ENCODE measurements at places on chromosomes 5 and 9. TPM values are rescaled to one million over a fixed set of nuclear protein-coding genes. Genes with fewer than 3 reads are reported as not detected.

ST8SIA4 gene
- 0.87 TPM for polyA plus RNA-seq

ARHGEF39 gene
- 0.30 TPM for polyA plus RNA-seq

IL3 gene
- not detected for polyA plus RNA-seq

GADD45G gene
- 37.3 TPM for polyA plus RNA-seq

TMEM203 gene
- 49.8 TPM for polyA plus RNA-seq

PNPLA7 gene
- 0.78 TPM for polyA plus RNA-seq

MEIKIN gene
- 0.07 TPM for polyA plus RNA-seq

DNA sequence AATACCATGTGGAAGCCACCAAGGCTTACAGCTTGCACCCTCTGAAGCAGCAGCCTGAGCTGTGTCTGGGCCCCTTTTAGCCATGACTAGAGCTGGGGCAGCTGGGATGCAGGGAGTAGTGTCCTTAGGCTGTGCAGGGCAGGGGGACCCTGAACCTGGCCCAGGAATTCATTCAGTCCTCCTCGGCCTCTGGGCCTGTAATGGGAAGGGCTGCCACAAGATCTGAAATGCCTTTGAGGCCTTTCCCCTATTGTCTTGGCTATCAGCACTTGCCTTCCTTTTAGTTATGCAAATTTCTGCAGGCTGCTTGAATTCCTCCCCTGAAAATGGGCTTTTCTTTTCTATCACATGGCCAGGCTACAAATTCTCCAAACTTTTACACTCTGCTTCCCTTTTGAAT is 9.0 kb downstream of the GPR150 start:
- no peaks in the 10 kb centered on the region for H3K36me3 ChIP-seq
- no peak overlapping the region for H3K27ac ChIP-seq
- no peaks in the 10 kb centered on the region for H3K4me1 ChIP-seq
- no peak overlapping the region for H3K4me3 ChIP-seq

DNA sequence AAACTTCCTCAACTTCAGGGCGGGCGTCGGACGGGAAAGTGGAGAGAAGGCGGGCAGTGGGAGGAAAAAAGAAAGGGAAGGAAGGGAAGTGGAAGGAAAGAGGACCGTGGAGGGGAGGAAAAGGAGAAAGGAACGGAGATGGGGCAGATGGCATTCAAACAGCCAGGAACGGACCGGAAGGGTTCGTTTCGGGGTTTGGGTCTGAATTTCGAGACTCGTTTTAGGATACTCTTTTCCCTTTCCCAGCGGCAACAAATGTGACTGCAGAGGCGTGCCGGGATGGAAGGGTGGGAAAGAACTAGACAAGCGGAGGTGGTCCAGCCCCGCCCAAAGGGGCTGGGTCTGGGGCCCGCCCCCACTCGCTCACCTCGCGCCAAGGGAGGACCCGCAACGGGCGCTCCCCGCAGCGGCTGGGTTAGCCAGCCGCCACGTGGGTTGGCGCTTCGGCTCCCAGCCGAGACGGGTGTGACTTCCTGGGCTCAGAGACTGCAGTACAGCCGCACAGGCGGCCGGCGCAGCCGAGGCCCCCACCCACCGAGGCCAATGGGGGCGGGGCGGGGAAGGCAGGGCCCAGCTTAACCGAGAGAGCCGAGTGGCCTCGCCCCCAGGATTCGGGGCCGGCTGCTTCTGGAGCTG is 2.7 kb downstream of the VCAN start:
- peak overlapping the region; percentile 59 for H3K4me3 ChIP-seq
- peak; percentile 87 for DNase-seq
- peak overlapping the region; percentile 1 for H3K27ac ChIP-seq

DNA sequence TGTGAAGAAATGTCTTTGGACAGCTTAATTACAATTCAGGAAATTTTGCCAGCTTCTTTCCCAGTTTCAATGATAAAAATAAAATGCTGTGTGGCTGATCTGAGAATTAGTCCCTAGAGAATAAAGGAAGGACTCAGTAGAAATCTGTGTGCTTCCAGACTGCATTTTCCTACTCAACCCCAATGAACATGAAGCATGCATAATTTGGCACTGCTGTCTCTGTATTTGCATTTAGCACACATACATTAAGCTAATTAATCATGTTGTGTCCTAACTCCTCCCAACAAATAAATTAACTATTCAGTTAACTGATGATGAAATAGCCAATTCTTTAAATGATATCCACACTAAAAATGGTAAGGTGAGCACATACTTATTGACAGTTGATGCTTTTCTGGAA is 380.0 kb upstream of the RORB start:
- H3K36me3 ChIP-seq, result no peaks in the 10 kb centered on the region
- DNase-seq, result no peak
- H3K4me1 ChIP-seq, result no peaks in the 10 kb centered on the region
- no peak overlapping the region for H3K27ac ChIP-seq

- no peak overlapping the region for H3K27ac ChIP-seq
- H3K27me3 ChIP-seq, result no peaks in the 10 kb centered on the region
- H3K4me1 ChIP-seq, result peaks cover 35% of the 10 kb centered on the region
- no peak for DNase-seq
These were observed 36.5 kb upstream of the FAT2 start for GRCh38 chr5:151627650-151628049.

DNA sequence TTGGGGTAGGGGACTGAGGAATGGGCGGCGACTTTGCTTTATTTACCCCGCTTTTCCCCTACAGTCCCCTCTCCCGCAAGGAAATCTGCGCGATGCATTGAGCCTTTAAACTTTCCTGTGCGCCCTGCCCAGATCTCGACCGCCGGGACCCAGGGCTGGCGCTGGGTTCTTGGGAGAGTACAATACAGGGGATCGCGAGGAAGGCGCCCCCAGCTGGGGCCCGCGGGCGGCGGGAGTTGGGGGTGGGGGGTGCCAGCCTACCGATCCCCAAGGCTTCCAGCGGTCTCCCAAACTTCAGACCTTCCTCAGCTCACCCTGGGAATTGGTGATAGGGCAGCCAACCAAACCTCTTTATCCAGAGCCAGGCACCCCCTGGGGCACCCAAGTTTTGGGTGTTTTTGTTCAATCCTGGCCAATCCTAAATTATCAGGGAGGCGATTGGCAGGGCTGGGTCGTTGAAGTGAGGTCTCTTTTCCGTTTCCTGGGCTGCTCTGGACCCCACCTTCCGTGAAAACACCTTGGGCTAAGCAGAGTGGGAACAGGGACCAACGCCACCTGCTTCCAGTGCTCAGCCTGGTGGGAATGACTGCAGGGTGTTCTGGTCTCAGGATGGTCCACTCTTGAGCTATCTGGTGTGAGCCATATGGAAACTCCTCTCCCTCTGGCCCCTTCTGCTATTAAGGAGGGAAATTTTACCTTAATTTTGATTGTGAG is 51.4 kb upstream of the DAB2IP start:
- H3K4me1 ChIP-seq, result peaks cover 11% of the 10 kb centered on the region
- no peaks in the 10 kb centered on the region for H3K36me3 ChIP-seq
- H3K27me3 ChIP-seq, result no peaks in the 10 kb centered on the region
- H3K4me3 ChIP-seq, result peak overlapping the region; percentile 71
- H3K27ac ChIP-seq, result peak overlapping the region; percentile 96
- DNase-seq, result no peak

- no peak for DNase-seq
- no peaks in the 10 kb centered on the region for H3K27me3 ChIP-seq
- no peaks in the 10 kb centered on the region for H3K4me1 ChIP-seq
- no peaks in the 10 kb centered on the region for H3K36me3 ChIP-seq
These were observed 485.8 kb downstream of the IRX1 start for GRCh38 chr5:4081466-4081865.

DNA sequence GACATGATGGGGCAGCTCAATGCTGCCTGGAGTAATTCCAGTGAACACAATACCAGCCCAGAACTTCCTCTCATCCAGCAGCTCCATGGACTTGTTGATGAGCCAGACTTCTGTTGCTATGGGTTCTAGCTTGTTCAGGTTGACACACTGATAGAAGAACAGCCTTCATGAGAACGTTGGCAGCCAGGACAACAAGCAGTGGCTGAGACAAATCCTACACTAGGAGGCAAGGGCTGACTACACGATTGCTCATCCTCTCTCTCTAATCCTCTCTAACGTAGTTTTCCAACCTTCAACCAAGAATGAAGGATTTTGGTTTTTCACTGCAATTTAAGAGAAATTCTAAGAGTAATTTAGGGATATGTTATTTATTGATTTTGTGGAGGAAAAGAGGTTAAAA is 67.8 kb downstream of the NIPSNAP3B start:
- no peak overlapping the region for H3K27ac ChIP-seq
- peaks cover 13% of the 10 kb centered on the region for H3K4me1 ChIP-seq
- peaks cover 96% of the 10 kb centered on the region for H3K36me3 ChIP-seq
- no peak overlapping the region for H3K4me3 ChIP-seq

- no peak overlapping the region for H3K4me3 ChIP-seq
- no peaks in the 10 kb centered on the region for H3K36me3 ChIP-seq
- H3K27ac ChIP-seq, result no peak overlapping the region
- H3K4me1 ChIP-seq, result no peaks in the 10 kb centered on the region
- DNase-seq, result no peak
These were observed 73.0 kb downstream of the PAX5 start for GRCh38 chr9:36961051-36961450.

DNA sequence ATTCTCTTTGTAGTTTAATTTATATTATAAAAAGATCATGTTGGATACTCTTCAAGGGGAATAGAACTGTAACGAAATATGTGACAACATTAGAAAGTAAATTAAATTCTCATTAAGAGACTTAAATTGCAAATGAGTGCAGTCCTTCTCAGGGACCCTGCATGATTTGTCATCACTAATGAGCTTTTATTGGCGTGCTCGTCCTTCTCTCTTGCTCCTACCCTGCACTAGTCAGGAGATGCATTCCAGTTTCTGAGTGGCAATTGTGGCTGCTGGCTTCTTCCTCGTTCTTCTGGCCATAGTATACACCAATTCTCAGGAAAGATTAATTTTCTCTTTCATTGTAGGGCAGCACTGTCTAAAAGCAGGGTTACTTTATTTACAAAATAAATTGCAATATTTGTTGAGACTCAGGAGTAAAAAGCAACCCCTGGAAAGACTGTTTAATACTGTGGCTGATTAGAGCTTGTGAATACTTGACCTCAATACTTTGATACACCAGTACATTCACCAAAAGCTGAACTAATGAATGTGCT is 376.3 kb upstream of the CHD1 start:
- no peaks in the 10 kb centered on the region for H3K4me1 ChIP-seq
- H3K36me3 ChIP-seq, result no peaks in the 10 kb centered on the region
- no peak overlapping the region for H3K4me3 ChIP-seq
- no peak overlapping the region for H3K27ac ChIP-seq
- no peak for DNase-seq

- no peak overlapping the region for H3K4me3 ChIP-seq
- DNase-seq, result no peak
- peaks cover 5% of the 10 kb centered on the region for H3K27me3 ChIP-seq
- no peaks in the 10 kb centered on the region for H3K4me1 ChIP-seq
- H3K27ac ChIP-seq, result no peak overlapping the region
These were observed 104.6 kb downstream of the CACNA1B start for GRCh38 chr9:137982200-137982599.

DNA sequence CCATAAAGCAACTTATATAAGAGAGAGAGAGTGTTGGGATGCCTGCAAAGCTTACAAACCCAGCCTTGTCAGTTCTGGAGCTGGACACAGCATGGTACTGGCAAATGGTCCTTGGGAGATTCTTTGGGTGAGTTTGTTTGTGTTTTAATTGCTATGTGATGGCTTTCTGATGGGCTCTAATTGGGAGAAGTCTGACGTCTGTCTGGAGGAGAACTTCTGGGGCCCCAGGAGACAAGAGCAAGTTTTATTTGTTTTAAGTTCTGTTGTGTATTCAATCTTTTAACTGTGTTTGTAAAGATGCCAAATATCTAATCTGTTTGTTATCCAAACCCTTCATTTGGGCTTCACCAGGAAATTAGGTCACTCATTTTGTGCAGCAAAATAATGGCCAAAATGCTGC is 50.3 kb upstream of the AFAP1L1 start:
- no peak for DNase-seq
- H3K27me3 ChIP-seq, result no peaks in the 10 kb centered on the region
- peaks cover 46% of the 10 kb centered on the region for H3K4me1 ChIP-seq
- no peak overlapping the region for H3K4me3 ChIP-seq
- peaks cover 30% of the 10 kb centered on the region for H3K36me3 ChIP-seq

- H3K27ac ChIP-seq, result no peak overlapping the region
- DNase-seq, result no peak
- no peak overlapping the region for H3K4me3 ChIP-seq
- H3K27me3 ChIP-seq, result peaks cover 25% of the 10 kb centered on the region
- no peaks in the 10 kb centered on the region for H3K4me1 ChIP-seq
These were observed 18.5 kb downstream of the OR2V1 start for GRCh38 chr5:181112476-181112875.

DNA sequence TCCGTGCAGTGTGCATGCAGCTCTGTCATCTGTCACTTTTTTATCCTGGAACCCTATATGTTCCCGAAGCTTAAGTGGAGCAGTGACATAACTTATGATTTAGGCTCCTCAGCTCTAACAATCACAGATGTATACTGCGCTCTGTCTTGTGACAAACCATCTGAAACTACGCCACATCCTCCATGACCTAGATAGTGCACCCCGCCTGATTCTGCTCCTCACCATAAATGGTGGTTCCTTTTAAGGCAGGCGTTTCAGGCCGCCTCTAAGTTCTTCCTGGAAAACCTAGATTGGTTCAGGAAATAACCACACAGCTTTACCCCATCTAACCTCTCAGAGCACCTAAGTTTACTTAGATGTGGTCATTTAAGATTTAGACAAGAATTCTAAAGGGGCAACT is 372.0 kb downstream of the CDH10 start:
- DNase-seq, result no peak
- H3K27ac ChIP-seq, result no peak overlapping the region
- no peaks in the 10 kb centered on the region for H3K36me3 ChIP-seq
- no peaks in the 10 kb centered on the region for H3K4me1 ChIP-seq
- H3K4me3 ChIP-seq, result no peak overlapping the region
- no peaks in the 10 kb centered on the region for H3K27me3 ChIP-seq

DNA sequence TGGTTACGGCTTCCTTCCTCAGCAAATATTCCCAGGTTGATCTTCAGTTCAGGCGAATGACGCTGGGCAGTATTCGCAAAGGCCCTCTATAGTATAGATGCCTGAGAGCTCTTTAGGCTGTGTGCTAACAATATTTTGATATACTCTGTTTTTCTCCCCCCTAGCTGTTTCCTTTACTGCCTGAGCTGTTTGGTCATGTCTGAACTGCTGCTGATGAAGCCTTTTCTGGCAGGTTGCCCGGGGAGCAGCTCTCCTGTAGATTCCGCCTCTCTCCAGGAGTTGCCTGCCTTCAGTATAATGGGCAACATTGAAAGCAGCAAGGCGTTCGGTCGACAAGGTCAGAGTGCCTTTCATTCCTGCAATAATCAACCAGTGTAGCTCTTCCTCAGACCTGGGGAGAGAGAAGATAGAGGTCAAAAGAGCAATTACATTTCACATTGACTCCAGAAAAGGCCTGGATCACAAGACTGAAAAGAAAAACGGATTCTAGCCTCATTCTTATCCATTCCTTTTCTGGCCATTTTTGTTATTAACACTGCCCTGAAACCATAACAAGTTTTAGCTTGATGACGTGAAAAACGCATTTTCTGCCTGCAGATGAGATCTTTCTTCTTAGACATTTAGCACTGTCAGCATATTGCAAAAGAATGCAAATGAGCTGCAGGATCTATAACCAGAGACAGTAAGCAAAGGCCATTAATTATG is 60.1 kb upstream of the ZNF608 start:
- no peak overlapping the region for H3K27ac ChIP-seq
- H3K4me3 ChIP-seq, result no peak overlapping the region
- no peaks in the 10 kb centered on the region for H3K36me3 ChIP-seq
- H3K4me1 ChIP-seq, result peaks cover 6% of the 10 kb centered on the region
- no peaks in the 10 kb centered on the region for H3K27me3 ChIP-seq
- peak; percentile 89 for DNase-seq

GRCh38 chr9:7123743-7124142 is 366.0 kb downstream of the KDM4C start:
- peaks cover 13% of the 10 kb centered on the region for H3K36me3 ChIP-seq
- H3K4me3 ChIP-seq, result no peak overlapping the region
- H3K4me1 ChIP-seq, result no peaks in the 10 kb centered on the region
- no peak overlapping the region for H3K27ac ChIP-seq
- no peaks in the 10 kb centered on the region for H3K27me3 ChIP-seq
